ENCODE measurements at places on chromosomes 6 and 20.
A peak's percentile ranks its signal among the peaks of the same experiment; 100 is the strongest.

DNA sequence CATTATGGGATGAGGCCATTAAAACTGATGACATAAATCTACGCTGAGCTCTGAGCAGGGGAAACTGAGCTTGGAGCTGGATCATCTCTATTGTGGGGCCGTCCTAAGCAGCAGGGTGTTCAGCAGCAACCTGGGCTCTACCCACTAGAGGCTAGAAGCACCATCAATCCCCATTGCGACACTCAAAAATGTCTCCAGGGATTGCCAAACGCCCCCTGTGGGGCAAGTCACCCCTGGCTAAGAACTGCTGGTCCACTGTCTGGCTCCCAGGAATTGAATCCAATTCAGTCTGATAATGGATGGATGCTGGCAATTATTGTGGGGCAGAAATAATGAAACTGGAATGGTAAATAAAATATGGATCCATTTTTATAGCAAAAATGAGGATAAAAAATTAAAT lies 38.2 kb downstream of the PMEPA1 start:
- H3K4me1 ChIP-seq, result no peaks in the 10 kb centered on the region
- no peaks in the 10 kb centered on the region for H3K36me3 ChIP-seq
- DNase-seq, result no peak

DNA sequence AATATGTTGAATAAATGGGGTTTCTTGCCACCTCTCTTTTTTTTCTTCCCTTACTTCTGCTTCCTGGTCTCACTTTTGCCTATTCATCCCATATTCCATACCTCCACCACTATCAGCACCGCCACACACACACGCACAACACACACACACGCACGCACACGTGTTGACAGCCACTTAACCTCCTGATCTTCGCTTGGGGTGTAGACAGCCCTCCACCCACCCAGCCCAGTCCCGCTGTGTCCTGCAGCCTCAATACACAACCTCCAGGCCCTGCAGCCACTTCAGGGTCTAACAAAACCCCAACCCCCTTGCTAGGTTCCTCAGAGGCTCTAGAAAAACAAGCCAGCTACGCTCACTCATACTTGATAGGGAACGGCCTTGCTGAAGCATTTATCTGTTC lies 72.3 kb downstream of the LINC00237 start:
- no peak overlapping the region for H3K4me3 ChIP-seq
- H3K36me3 ChIP-seq, result no peaks in the 10 kb centered on the region

DNA sequence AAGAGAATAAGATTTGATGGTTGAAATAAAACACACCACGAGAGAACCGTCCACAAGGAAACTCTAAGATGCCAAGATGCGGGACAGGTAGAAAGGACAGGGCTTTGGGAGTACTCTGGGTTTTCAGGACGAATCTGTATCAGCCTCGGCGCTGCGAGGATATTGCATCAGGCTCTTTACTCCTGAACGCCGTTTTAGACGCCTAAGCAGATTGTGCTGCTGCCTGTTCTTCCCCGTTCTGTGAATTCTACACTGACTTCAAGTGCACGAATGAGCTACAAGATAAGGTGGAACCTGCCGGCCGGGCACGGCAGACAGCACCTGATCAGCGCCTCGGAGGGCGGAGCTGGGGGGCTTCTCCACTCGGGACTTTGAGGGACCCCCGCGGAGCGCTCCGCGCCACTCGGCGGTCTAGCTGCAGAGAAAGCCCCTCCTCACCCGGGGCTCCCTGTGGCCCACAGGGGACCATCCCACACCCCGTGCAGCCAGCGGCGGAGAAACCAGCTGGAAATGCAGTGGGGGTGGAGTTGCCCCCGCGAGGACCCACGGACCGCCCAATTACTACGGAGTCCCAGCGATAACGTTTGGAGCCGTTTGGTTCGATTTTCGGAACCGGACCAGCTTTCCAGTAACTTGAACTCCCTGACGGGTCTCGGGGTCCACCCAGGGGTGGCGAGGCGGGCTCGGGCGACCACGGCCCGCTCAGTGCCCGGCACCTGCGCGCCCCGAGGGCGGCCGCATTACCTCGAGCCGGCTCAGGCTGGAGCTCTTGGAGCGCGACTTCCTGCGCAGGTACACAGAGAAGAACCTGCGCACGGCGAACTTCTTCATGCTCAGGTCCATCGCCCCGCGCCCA lies 646 bp downstream of the RPS6KA2 start:
- H3K27me3 ChIP-seq, result no peaks in the 10 kb centered on the region
- no peaks in the 10 kb centered on the region for H3K4me1 ChIP-seq
- H3K27ac ChIP-seq, result peak overlapping the region; percentile 71
- H3K4me3 ChIP-seq, result peak overlapping the region; percentile 71

DNA sequence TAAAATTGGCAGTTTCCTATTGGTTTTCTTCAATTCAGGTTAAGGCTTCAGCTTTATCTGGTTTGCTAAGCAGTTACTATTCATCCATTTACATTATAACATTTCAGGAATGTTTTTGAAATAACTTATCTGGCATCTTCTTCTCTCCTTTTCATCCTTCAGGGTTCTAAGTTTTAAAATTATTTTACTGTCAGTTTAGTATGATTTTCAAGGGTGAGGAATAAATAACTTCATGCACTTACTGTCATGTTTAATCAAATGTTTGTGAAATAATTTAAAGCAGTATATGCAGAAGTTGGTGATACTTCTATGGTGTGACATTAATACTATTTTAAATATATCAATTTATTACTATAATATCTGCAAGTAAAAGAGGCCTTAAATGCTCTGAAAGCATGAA lies 338.1 kb upstream of the MMS22L start:
- no peak overlapping the region for H3K4me3 ChIP-seq
- H3K27ac ChIP-seq, result no peak overlapping the region
- no peaks in the 10 kb centered on the region for H3K36me3 ChIP-seq

DNA sequence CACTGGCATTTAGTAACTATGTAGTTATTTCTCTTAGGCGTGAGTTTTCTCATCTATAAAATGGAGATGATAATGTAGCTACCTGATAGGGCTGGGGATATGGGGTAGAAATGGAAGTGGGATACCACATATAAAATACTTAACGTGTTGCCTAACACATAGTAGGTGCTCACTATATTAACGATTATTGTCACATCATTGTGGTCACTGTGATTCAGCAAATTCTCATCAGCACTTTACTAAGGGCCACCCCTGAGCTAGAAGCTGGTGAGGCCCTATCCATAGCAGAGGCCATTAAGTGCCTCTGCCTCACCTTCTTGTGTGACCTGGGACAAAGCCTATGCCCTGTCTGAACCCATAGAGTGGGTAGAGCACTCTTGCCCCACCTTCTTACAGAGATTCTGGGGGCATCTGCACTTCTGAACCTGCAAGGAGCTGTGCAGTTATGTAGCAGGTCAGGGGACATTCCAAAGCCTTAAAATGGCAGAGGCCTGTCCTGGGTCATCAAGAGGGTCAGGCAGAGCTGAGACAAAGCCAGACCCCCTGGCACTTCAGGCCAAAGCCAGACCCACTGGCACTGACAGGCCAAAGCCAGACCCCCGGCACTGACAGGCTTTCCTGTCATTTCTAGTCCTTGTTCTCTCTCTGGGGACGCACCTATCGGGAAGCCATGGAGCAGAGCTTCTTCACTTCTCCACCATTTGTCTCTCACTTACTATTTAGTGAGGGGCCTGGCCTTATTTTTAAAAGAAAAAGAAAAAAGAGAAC lies 7.0 kb upstream of the RIMS4 start:
- H3K27ac ChIP-seq, result no peak overlapping the region
- H3K4me3 ChIP-seq, result no peak overlapping the region
- no peaks in the 10 kb centered on the region for H3K27me3 ChIP-seq
- no peaks in the 10 kb centered on the region for H3K36me3 ChIP-seq
- no peak for DNase-seq
- H3K4me1 ChIP-seq, result no peaks in the 10 kb centered on the region

DNA sequence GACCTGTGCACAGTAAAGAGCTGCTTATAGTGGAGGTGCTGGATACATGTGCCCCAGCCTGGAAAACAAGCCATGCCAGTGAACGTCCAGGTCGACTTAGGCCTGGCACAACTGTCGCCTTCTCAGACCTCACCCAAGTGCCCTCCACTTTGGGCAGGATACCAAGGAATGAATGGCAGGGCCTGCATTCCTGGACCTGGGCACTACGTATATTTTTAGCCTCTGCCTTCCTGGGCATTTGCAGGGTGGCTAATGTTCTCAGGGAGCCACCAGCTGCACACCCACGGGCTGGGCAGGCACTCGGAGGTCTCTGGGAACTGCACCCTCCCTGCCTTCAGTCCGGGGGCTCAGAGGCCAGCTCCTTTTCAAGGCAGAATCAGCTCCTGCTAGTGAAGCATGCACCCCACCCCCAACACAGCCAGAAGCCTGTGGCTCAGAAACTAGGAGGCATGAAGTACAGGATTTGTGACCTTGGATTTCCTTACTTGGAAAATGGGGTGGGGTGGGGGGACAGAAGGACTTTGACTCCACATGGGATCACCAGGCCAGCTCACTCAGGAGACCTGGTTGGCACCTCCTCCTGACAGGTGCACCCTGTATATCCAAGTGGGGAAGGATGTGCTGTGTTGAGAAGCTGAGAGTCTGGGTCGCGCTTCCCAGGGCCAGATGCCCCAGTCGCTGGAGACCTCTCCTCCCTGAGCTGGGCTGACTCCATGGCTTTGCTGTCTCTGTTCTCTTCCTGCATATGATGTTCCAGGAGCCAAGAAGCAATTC lies 2.5 kb upstream of the LSM14B start:
- H3K27ac ChIP-seq, result no peak overlapping the region
- H3K36me3 ChIP-seq, result no peaks in the 10 kb centered on the region
- H3K4me1 ChIP-seq, result no peaks in the 10 kb centered on the region

DNA sequence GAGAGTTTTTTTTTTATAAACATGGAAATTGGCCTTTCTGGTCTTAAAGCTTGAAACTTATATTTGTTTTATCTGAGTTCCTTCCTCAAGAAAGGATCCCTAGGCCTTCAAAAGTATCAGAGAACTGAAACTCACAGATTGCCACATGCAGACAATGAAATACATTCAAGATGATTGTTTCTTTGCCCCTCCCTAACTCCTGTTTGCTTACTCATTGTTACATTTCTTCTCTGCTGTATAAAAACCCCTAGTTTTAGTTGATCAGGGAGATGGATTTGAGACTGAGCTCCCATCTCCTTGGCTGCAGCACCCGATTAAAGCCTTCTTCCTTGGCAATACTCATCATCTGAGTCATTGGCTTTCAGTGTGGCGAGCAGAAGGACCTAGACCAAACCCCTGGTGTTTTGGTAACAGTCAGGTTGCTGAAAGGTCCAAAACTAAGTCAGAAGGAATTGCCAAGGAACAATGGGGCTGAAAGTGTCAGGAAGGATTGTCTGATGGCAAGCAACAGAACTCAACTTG lies 132.3 kb upstream of the SULF2 start:
- no peak overlapping the region for H3K27ac ChIP-seq
- H3K27me3 ChIP-seq, result no peaks in the 10 kb centered on the region
- no peak overlapping the region for H3K4me3 ChIP-seq
- no peaks in the 10 kb centered on the region for H3K36me3 ChIP-seq
- H3K4me1 ChIP-seq, result no peaks in the 10 kb centered on the region

- DNase-seq, result no peak
- no peaks in the 10 kb centered on the region for H3K27me3 ChIP-seq
- H3K4me1 ChIP-seq, result no peaks in the 10 kb centered on the region
- no peak overlapping the region for H3K27ac ChIP-seq
Observed at GRCh38 chr6:71727632-71728294, 158.6 kb upstream of the RIMS1 start.

DNA sequence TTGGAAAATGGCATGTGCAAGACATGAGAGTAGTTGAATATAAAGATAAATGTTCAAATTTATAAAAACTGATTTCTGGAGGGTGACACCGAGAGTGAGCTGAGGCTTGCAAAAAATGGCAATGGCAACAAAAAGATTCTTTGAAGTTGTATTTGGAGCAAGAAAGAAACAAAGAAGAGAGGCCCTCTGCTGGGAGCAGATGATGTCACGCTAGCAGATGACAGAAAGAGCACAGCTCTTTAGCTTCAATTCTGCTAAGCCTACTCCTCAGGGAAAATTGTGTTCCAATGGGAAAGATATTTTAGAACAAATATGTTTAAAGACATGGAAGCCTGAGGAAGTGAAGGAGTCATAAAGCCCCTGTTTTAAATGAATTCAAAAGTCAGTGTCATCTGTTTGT lies 125.3 kb upstream of the NOX3 start:
- H3K27ac ChIP-seq, result no peak overlapping the region
- DNase-seq, result no peak
- H3K4me1 ChIP-seq, result no peaks in the 10 kb centered on the region
- no peaks in the 10 kb centered on the region for H3K27me3 ChIP-seq
- no peak overlapping the region for H3K4me3 ChIP-seq

- H3K4me3 ChIP-seq, result no peak overlapping the region
- H3K4me1 ChIP-seq, result no peaks in the 10 kb centered on the region
- H3K36me3 ChIP-seq, result no peaks in the 10 kb centered on the region
- H3K27me3 ChIP-seq, result no peaks in the 10 kb centered on the region
- DNase-seq, result no peak
- no peak overlapping the region for H3K27ac ChIP-seq
Observed at GRCh38 chr6:115363379-115363778, 697.3 kb downstream of the FRK start.

GRCh38 chr20:62659488-62660239 lies 17.4 kb downstream of the SLCO4A1 start:
- DNase-seq, result no peak
- H3K4me1 ChIP-seq, result no peaks in the 10 kb centered on the region
- H3K27me3 ChIP-seq, result no peaks in the 10 kb centered on the region
- H3K27ac ChIP-seq, result no peak overlapping the region

DNA sequence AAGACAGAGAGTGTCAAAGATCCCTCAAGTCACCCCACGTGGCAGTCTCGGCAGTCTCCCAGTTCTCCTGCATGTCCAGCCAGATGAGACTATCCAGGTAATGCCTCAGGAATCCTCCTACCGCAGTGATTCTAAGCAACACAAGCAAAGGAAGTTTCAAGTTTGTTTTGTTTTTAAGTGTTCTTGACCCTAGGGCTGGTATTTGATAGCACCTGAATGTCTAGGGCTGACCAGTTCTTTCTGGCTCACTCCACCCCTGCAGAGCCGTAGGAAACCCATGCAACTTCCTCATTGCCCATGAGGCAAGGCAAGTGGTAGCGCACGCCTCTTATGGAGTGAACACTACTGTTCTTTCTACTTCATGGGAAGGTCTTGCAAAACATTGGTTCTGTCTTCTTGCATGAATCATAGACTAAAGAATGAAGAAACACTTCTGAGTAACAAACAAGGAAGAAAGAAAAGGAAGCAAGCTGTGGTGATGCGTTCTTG lies 24.8 kb upstream of the FOXQ1 start:
- H3K27me3 ChIP-seq, result no peaks in the 10 kb centered on the region
- no peak overlapping the region for H3K27ac ChIP-seq
- no peak overlapping the region for H3K4me3 ChIP-seq
- DNase-seq, result no peak
